ENCODE measurements at places on chromosomes 2 and 18.

- DNase-seq, result peak; percentile 88
Measured at GRCh38 chr2:145157741-145158591, 638.0 kb upstream of the ZEB2 start.

GRCh38 chr18:75478996-75479880 is 51.7 kb upstream of the SMIM21 start:
- no peak for DNase-seq

DNA sequence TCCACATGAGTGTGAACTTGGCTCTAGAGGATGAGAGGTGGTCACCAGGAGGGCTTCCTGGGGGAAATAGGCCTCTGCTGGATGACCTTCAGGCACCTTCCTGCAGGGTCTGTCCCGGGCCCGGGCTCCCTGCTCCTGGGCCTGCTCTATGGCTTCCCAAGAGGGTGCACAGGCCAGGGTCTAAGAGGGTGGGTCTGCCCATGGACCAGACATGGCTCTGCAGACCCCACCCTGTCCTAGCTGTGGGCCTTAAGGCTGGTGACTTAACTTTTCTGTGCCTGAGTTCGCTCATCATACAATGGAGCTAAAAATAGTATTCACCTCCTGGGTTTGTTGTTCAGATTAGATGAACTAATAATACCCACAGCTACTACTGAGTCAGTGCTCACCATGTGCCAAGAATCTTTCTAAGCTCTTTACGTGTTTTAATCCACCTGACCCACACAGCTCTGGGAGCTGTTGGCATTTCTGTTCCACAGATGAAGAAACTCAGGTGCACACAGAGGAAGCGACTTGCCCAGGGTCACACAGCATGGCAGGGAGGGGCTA is 14.4 kb downstream of the INHBB start:
- DNase-seq, result peak; percentile 27

GRCh38 chr2:55159037-55159651 is 72.9 kb downstream of the CLHC1 start:
- no peak for DNase-seq

GRCh38 chr2:222423632-222424275 is 589 bp upstream of the SGPP2 start:
- no peak for DNase-seq

- DNase-seq, result no peak
Measured at GRCh38 chr2:102664471-102664909, 45.1 kb downstream of the SLC9A2 start.

DNA sequence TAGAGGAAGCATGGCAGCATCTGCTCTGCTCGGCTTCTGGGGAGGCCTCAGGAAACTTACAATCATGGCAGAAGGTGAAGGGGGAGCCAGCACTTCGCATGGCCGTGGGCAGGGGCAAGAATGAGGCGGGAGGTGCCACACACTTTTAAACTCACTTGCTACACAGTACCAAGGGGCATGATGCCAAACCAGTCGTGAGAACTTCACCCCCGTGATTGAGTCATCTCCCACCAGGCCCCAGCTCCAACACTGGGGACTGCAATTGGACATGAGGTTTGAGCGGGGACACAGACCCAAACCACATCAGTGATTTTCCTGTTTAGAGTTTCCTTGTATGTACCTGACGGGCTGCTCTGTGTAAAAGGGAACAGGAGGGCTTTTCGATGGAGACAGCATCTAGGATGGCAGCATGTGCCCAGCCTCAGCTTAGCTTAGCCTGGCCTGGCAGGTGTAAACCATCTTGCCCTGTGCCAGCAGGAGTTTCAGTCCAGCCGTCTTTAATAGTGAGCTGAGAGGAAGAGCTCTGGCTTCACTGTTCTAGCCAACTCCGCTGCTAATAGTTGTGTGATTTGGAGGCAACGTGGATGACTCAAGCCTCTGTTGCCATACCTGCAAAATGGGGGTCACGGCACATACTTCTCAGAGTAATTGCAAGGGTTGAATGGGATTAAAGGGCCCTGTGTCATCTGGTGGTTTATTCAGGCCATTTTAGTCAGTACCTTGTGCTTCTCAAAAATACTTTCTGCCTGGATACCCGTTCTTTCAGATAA is 101.8 kb downstream of the ASAP2 start:
- no peak for DNase-seq
